CD4-positive, alpha-beta T cell treated with Interleukin-15 for 1 hour (primary cell): ENCODE measurements at places on chromosomes 13 and 19.

GRCh38 chr13:79906345-79906744 lies 425.4 kb downstream of the NDFIP2 start:
- DNase-seq, result no peak

- DNase-seq, result no peak
Measured at GRCh38 chr13:66623129-66623820, 606.9 kb downstream of the PCDH9 start.

DNA sequence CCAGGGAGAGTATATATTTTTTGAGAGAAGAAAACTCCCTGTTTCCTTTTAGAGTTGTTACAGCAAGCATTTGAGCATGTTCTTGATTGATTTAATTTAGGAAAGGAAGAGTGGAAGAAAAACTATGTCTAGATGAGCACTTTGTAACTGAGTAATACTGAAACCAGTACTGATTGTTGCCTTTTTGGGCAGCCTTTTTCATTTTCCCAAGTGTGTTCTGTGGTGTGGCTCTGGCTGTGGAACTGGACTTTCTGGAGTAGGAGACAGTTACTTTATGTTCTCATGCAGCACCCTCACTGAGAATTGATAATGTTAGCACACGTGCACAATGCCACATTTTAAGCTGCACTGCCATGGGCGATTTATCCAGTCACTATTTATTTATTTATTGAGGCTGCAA lies 211.5 kb downstream of the LMO7 start:
- no peak for DNase-seq

- no peak for DNase-seq
Measured at GRCh38 chr13:78608688-78609463, 5.5 kb upstream of the POU4F1 start.

GRCh38 chr19:47661161-47661560 lies 52.1 kb upstream of the EHD2 start:
- DNase-seq, result no peak

GRCh38 chr19:58021541-58022282 lies 12.1 kb upstream of the ZSCAN1 start:
- DNase-seq, result peak; percentile 56

GRCh38 chr13:98838776-98839175 lies 86.3 kb upstream of the SLC15A1 start:
- no peak for DNase-seq

- DNase-seq, result peak; percentile 73
Measured at GRCh38 chr19:35347171-35347929, at the start of gene FFAR1. Gene FFAR1, plus strand, starts transcription at chr19:35347902. Its CDS starts 3,650 bp downstream, at chr19:35351552.

GRCh38 chr19:48554385-48555091 lies 2.6 kb downstream of the SULT2B1 start:
- no peak for DNase-seq

- DNase-seq, result peak; percentile 69
Measured at GRCh38 chr19:35328851-35329285, at the start of gene CD22. Gene CD22, plus strand, starts transcription at chr19:35329187. Its CDS starts 2,854 bp downstream, at chr19:35332041.

GRCh38 chr13:18943721-18944391 lies 237.8 kb downstream of the TUBA3C start:
- DNase-seq, result no peak

DNA sequence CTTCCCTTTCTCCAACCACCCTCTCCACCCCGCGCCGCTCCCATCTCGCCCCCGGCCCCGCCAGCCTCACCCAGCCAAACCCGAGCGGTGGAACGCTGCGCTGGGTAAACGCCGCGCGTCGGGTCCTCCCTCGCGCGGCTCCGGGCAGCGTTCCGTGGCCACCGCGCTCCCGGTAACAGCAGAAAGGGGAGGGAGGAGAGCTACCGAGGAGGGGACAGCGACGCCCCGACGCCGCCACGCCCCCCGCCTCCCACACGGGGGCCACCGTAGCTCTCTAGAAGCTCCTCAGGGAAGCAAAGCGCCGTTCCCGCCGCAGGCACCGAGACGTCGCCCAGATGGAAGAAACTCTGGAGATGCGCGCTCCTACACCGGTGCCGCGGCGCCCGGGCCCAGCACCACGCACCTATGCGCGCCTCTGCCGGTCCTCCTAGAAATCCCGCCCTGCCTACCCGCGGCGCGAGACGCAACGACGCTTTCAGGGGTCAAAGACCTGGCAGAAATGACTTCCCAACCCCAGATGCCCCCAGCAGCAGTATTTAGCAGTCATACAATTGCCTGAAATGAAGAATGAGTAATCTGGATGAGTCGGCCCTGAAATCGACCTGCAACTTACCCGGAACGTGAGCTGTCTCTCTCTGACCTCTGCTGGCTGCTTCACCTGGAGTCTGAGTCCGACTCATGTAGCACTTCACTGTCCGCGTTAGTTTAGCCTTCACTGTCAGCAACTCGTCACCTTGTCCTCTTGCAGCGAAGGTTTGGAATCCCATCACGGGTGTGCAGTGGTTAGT lies at the start of gene RUBCNL:
Gene RUBCNL (minus strand): TSS at position 189 of the 788 bp plus-strand sequence. CDS start 14,777 bp downstream, outside the sequence.
- peak; percentile 58 for DNase-seq

GRCh38 chr19:42121036-42121621 lies 11.1 kb downstream of the POU2F2 start:
- DNase-seq, result peak; percentile 37

DNA sequence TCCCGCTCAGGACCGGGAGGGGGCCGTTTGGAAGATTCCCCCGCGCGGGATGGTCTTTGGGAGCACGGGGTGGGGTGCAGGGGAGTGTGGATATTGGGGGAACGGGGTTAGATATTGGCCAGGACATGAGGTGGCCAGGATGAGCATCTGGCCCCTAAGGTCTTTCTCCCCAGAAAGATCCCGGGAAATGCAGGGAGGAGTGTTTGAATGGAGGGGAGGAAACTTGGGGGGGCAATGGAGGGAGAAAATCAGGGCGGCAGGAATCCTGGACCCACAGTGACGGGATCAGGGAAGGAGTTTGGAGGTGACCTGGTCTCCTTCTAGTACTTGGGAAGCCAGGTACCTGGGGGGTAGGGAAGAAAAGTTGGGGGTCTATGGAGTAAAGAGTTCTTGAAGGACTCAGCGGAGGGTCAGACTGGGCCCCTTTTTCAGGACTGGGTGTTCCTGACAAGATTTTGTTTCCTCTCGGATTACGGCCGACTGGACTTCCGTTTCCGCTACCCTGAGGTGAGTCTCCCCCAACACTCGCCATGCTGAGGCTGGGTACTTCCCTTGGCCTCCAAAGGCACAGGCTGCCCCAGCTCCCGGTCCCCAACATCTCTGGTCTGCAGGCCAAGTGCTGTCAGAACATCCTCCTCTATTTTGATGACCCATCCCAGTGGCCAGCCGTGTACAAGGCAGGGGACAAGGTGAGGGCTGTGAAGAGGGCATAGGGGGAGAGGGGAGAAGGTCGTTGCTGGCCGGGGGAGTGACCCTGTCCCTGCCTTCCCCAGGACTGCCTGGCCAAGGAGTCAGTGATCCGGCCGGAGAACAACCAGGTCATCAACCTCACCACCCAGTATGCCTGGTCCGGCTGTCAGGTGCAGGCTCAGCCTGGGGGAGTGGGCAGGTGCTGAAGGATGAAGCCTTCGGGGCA lies 989 bp downstream of the TMEM145 start:
- DNase-seq, result no peak

- no peak for DNase-seq
Measured at GRCh38 chr13:102903659-102904407, 58.0 kb downstream of the ERCC5 start.

GRCh38 chr13:98374750-98375149 lies 197.7 kb upstream of the RNF113B start:
- DNase-seq, result no peak

DNA sequence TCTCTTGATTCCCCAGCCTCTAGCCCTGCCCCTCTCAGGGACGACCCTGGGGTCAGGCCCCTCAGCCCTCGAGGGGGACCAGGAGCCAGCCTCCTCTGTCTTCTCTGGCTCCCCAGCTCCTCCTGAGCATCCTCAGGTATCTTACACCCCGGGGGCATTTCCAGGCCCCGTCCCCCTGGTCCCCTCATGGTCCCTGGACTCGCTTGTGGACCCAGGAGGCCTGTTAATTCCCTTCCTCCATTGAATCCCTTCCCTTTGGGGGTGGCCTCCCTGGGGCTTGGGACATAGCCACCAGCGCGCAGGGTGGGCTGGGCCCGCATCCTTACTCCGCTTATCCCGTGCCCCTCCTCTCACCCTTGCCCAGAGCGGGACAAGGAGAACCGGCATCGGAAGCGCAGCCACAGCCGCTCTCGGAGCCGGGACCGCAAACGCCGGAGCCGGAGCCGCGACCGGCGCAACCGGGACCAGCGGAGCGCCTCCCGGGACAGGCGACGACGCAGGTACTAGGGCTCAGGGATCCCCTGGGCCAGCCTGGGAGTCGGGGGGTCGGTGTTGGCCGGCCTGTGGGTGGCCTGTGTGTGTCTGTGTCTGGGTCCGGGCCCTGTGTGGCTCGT lies 4.1 kb downstream of the U2AF2 start:
- DNase-seq, result no peak

DNA sequence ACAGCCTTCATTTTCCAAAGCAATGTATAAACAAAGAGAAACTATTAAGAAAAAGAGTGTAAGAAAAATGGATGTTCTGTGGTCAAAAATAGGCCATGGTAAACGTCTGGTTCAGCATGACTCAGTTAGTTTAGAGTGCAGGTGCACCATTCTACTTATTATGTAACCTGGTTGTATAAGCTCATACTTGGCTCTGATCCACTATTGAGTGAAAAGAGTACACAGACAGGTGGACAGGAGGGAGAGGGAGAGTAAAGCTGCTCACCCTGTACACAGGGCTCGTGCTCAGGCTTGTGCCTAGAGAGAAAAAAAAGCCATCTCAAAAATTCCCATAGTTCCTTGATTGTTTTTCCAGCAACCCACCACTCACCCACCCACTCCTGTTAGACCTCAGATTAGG lies 85.8 kb upstream of the ZNF91 start:
- DNase-seq, result no peak

GRCh38 chr19:9865732-9866501 lies 30.8 kb downstream of the PIN1 start:
- peak; percentile 60 for DNase-seq

DNA sequence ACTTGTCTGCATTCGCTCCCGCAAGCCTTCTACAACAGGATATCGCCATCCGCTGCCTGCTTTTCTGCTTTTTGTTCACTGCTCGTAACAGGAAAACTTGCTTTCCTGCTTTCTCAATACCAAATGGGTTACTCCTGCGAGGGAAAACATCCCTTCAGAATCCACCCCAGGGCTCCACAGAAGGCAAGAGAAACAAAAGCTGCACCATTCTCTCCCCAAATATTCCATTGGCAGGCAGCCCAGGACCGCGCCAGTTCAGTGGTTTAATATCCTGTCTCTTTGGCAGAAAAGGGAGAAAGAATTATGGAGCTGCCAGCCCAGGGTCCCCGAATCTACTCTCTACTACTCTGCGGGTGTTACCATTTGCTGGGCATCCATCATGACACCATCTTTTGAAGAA lies 84.7 kb upstream of the DOCK9 start:
- no peak for DNase-seq

GRCh38 chr13:74070065-74070464 lies 64.1 kb downstream of the KLF12 start:
- DNase-seq, result peak; percentile 33

DNA sequence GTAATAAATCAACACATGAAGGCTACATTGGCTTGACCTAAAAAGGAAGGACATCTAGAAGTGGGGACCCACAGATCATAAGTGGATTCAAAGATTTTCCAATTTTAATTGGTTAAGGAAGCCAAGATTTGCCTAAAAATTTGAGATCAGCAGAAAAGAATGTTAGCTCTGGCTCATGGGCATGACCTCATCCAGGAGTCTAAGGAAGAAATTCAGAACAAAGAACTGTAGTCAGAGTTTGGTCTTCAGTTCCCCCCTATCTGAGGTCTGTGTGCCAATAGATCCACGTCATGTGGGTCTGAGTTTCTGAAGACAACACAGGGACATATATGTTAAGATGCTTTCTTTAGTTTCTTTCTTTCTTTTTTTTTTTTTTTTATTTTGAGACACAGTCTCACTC lies 648.8 kb upstream of the SPRY2 start:
- DNase-seq, result no peak

DNA sequence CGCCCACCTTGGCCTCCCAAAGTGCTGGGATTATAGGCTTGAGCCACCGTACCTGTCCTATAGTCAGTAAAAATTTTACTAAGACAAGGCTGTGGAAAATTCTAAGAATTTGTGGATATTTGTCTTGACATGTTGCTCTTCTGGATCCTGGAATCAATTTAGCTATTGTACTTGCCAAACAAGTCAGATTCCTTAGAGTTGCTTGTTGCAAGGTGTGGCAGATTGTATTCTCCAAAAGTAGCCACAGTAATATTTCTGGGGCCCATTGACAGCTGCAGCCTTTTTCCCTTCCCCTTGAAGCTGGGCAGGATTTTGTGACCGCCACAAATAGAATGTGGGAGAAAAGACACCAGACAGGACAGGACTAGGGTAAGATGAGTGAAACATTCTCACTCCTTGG lies 98.8 kb upstream of the TMTC4 start:
- no peak for DNase-seq

- DNase-seq, result no peak
Measured at GRCh38 chr13:50070186-50070585, 54.9 kb downstream of the KCNRG start.

DNA sequence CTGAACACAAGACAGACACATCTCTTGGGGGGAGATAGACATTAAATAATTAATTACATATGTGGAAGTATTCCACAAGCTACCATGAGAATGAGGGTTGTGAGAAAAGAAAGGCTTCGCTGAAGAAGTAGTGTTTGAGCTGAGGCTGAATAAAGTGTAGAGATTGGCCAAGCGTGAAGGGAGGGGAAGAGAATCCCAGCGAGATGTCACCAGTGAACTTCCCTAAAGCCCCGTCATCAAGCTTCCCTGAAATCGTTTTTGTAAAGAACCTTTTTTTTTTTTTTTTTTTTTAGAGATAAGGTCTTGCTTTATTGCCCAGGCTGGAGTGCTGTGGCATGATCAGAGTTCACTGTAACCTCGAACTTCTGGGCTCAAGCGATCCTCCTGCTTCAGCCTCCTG lies 235.2 kb downstream of the KCNRG start:
- no peak for DNase-seq

DNA sequence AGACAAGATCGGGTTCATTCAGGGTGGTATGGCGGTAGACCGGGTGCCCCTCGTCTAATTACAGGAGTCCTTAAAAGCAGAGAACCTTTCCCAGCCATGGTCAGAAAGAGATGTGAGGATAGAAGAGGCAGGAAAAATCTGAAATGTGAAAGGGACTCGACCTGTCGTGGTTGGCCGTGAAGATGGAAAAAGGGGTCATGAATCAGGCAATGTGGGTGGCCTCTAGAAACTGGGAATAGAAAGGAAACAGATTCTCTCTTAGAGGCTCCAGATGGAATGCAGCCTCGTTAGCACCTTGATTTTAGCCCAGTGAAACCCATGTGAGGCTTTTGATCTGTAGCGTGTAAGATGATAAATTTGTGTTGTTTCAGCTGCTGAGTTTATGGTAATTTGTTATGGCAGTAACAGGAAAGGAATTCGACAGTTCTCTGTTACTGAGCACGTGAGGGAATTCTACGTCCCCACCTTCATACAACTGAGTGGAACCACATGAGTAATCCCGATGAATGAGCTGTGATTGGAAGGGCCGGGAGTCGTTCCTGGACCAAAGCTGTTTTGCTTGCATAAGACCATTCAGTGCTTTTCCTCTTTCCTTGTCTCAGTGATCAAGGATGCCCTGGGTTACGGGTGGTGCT lies 11.0 kb upstream of the CA11 start:
- no peak for DNase-seq
